ENCODE measurements at places on chromosomes 2 and 18.

- no peaks in the 10 kb centered on the region for H3K27me3 ChIP-seq
- no peak overlapping the region for H3K4me3 ChIP-seq
- H3K27ac ChIP-seq, result no peak overlapping the region
- peaks cover 1% of the 10 kb centered on the region for H3K4me1 ChIP-seq
Observed at GRCh38 chr18:9428862-9429661, 46.3 kb upstream of the RALBP1 start.

DNA sequence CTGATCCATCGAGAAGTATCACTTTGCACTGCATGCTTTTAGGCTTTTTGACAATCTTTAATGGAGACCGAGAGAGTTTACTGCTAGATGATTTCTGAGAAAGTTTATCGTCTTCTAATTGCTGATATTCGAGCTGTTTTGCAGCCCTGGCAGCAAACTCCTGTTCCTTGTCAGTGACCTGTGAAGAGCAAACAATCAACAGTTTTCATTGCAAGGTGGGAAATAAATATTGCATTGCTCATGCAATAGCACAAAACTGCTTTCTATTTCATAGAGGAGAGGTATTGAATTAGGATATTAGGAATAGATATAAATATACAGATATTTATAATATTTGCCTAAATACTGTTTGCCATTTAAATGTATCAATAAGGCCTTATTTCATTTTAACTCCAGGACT is 65.5 kb downstream of the EPB41L3 start:
- H3K36me3 ChIP-seq, result no peaks in the 10 kb centered on the region
- no peaks in the 10 kb centered on the region for H3K27me3 ChIP-seq
- no peak overlapping the region for H3K4me3 ChIP-seq
- no peak for DNase-seq
- H3K4me1 ChIP-seq, result peaks cover 4% of the 10 kb centered on the region

DNA sequence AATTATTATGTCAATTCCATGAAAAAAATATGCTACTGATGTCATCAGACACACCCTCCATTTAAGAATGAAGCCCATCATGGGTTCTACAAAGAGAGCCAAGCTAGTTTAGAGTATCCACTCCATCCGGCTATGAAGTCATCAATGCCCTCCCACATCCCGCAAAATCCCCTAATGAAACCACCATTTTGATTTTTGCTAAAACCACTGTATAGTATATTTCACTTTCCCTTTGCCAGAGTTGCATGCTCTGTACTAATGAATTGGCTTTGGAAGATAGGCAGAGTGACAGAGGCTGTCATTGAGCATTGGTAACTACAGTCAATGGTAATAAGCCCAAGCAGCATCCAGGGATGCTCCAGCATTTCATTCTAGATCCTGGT is 118.6 kb downstream of the ANKRD44 start:
- H3K4me1 ChIP-seq, result peaks cover 2% of the 10 kb centered on the region
- H3K4me3 ChIP-seq, result no peak overlapping the region
- DNase-seq, result no peak
- no peaks in the 10 kb centered on the region for H3K27me3 ChIP-seq
- no peaks in the 10 kb centered on the region for H3K36me3 ChIP-seq

DNA sequence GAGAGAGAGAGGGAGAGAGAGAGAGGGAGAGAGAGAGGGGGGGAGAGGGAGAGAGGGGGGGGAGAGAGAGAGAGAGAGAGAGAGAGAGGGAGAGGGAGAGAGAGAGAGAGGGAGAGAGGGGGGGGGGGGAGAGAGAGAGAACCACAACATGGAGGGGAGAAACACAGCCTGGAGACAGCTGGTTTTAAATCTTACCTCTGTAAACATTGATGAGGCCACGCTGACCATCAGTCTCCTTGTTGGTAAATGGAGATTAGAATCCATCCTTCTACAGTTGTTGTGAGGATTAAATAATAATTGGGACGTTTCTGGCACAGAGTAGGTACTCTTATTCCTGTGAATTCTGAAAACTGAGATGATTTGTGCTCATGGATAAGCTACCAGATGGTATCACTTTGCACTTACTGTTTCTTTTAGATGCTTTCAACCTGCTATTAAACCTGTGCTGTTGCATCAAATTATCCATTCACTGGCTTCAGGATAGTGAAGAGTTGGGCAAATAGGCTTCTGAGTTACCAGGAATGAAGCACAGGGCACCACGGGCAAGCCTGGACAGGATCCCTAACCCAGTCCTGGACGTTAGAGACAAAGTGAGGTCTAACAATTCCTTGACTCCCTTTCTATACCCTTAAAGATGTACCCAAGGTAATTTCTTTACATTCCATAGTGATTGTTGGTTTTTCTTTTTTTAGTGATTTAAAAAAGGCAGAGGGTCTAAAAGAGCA is 318.1 kb downstream of the ZNF521 start:
- no peak overlapping the region for H3K4me3 ChIP-seq
- H3K36me3 ChIP-seq, result no peaks in the 10 kb centered on the region
- no peaks in the 10 kb centered on the region for H3K4me1 ChIP-seq
- DNase-seq, result no peak
- peaks cover 3% of the 10 kb centered on the region for H3K27me3 ChIP-seq

DNA sequence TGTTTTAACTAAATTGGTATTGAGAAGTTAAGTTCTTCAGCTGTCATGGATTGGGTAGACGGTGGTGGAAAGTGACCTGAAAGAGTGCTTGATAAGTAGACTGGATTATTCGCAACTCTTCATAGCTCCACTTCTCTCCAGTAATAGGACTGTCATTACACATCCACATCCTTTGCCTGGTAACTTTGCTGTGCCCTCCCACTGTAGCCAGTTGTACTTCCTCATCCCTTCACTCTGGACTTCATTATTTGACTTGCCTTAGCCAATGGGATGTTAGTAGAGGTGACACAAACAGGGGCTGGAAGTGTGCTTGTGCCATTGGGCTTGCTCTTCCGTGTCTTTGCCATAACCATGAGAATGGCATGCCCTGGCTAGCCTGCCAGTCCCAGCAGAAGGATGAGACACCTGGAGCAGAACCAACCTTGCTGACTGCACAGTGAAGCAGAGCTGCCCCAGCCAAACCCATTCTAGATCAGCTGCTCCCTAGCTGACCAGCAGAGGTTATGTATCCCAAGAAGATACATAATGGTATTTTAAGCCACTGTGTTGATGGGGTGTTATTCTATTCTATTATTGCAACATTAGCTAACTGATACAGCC is 16.9 kb downstream of the QPCT start:
- no peaks in the 10 kb centered on the region for H3K27me3 ChIP-seq
- H3K4me3 ChIP-seq, result no peak overlapping the region
- DNase-seq, result no peak
- no peaks in the 10 kb centered on the region for H3K36me3 ChIP-seq
- no peak overlapping the region for H3K27ac ChIP-seq

GRCh38 chr2:46770622-46771021 is 145.0 kb downstream of the MCFD2 start:
- H3K36me3 ChIP-seq, result no peaks in the 10 kb centered on the region
- no peak overlapping the region for H3K4me3 ChIP-seq
- peak; percentile 61 for DNase-seq

GRCh38 chr2:96800061-96801004 is 15.7 kb upstream of the CNNM3 start:
- DNase-seq, result no peak
- H3K27me3 ChIP-seq, result no peaks in the 10 kb centered on the region
- H3K27ac ChIP-seq, result no peak overlapping the region
- peaks cover 42% of the 10 kb centered on the region for H3K36me3 ChIP-seq
- H3K4me3 ChIP-seq, result no peak overlapping the region

Measured in mesenchymal stem cell (in vitro differentiated cells and primary cell).